ENCODE measurements at places on chromosomes 16 and 17. TPM values are rescaled to one million over a fixed set of nuclear protein-coding genes. Genes with fewer than 3 reads are reported as not detected.
A peak's percentile ranks its signal among the peaks of the same experiment; 100 is the strongest.

- no peaks in the 10 kb centered on the region for H3K36me3 ChIP-seq
- no peak overlapping the region for H3K27ac ChIP-seq
- DNase-seq = no peak
- H3K4me3 ChIP-seq = no peak overlapping the region
Observed at GRCh38 chr16:27597361-27597760, 47.4 kb downstream of the KATNIP start.

The CCL4 gene
- 200 TPM for total RNA-seq

DNA sequence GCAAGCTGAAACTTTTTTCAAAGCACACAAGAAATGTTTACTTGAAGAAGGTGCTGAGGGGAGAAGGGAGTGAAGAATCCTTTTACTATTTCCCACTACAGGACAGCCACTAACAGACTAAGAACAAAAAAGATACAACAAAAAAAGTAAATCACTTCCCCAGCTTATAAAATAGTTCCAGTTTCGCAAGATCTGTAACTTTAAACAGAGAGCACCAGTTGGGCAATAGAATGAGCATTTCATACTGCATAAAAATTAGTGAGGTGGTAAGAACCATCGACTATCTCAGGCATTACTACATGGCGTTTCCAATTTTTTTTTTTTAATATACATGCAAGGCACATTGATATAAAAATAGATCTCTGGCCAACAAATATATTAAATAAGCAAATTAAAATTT lies 11.1 kb downstream of the CRYBA1 start:
- DNase-seq = no peak
- peak overlapping the region; percentile 37 for H3K4me3 ChIP-seq
- H3K27ac ChIP-seq = no peak overlapping the region

DNA sequence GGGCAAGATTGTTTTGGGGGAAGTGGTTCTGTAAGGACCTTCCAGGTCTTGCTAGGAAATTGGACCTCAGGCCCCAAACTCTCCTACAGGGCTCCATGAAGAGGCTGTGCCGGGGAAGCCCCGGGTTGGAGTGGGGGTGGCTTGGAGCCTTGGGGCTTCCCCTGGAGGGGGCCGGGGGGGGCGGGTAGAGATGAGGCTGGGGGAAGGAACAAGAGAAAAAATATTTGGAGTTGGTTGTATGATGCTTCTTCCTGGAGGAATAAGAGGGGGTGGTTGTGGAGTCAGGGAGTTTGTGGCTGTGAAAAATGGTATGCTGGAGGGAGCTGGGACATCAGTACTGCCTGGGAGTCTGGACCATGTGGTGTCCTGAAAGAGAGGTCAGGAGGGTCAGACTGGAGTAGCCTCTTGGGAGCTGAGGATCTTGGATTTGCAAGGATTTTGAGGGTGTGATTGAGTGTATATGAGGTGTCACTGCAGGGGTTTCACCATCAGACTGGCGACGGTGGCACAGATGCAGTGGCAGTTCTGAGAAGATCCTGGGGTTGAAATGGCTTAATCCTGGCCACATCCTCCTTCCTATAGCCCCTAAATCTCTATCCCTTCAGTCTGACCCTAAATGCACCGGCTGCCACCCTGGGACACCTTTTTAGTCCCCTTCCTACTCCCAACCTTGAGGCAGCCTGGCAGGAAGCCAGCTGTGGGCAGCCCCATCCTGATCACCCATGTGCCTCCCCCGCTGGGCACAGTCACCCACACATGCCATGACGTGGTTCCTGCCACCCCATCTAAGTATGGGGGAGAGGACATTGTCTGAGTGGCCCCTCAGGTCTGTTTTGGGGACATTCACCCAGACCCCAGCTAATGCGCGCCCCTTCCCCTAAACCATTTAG lies 10.9 kb downstream of the RARA start:
- H3K27me3 ChIP-seq = no peaks in the 10 kb centered on the region
- no peaks in the 10 kb centered on the region for H3K36me3 ChIP-seq
- peak overlapping the region; percentile 97 for H3K4me3 ChIP-seq

GRCh38 chr17:30922235-30923030 lies 688 bp downstream of the ADAP2 start:
- no peaks in the 10 kb centered on the region for H3K36me3 ChIP-seq
- H3K4me3 ChIP-seq = peak overlapping the region; percentile 83
- peaks cover 21% of the 10 kb centered on the region for H3K4me1 ChIP-seq
- peak; percentile 11 for DNase-seq
- H3K27ac ChIP-seq = no peak overlapping the region

The PIMREG gene
- total RNA-seq = 6.6 TPM

DNA sequence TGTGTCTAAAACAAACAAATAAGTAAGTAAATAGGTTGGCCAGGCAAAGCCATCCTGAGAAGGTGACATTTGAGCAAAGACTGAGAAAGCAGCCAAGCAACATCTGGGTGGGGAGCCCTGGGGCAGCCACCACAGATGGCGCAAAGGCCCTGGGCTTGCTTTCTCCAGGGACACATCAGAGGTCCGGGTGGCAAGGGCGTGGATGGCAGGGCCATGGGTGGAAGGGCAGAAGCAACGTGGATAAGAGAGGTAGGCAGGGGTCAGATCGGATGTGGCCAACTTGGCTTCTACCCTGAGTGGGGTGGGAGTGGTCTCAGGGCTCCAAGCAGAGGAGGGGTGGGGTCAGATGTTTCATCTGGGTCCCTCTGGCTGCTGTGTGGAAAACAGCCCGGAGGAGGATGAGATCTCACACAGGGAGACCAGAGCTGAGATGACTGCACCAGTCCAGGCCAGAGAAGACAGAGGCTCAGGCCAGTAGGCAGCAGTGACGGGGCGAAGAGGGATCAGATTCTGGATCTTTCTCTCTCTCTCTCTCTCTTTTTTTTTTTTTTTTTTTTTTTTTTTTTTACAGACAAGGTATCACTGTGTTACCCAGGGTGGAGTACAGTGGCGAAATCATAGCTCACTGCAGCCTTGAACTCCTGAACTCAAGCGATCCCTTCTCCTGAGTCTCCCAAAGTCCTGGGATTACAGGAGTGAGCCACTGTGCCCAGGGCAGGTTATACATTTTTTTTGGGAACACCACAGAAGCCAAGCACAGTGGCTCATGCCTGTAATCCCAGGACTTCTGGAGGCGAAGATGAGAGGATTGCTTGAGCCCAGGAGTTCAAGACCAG lies 6.1 kb upstream of the SPN start:
- peaks cover 26% of the 10 kb centered on the region for H3K4me1 ChIP-seq
- H3K36me3 ChIP-seq = no peaks in the 10 kb centered on the region
- no peak overlapping the region for H3K4me3 ChIP-seq
- DNase-seq = no peak
- H3K27me3 ChIP-seq = no peaks in the 10 kb centered on the region
- H3K27ac ChIP-seq = peak overlapping the region; percentile 58

The TBC1D3 gene
- not detected for total RNA-seq

- H3K27me3 ChIP-seq = no peaks in the 10 kb centered on the region
- peaks cover 28% of the 10 kb centered on the region for H3K4me1 ChIP-seq
- DNase-seq = no peak
Observed at GRCh38 chr16:68399456-68399855, 48.9 kb downstream of the SMPD3 start.

The KRTAP3-2 gene
- not detected for total RNA-seq

GRCh38 chr16:67928561-67929364 lies 2.9 kb downstream of the CTRL start:
- H3K36me3 ChIP-seq = peaks cover 2% of the 10 kb centered on the region
- H3K4me1 ChIP-seq = peaks cover 2% of the 10 kb centered on the region
- no peaks in the 10 kb centered on the region for H3K27me3 ChIP-seq
- no peak overlapping the region for H3K27ac ChIP-seq
- H3K4me3 ChIP-seq = no peak overlapping the region
- peak; percentile 82 for DNase-seq

DNA sequence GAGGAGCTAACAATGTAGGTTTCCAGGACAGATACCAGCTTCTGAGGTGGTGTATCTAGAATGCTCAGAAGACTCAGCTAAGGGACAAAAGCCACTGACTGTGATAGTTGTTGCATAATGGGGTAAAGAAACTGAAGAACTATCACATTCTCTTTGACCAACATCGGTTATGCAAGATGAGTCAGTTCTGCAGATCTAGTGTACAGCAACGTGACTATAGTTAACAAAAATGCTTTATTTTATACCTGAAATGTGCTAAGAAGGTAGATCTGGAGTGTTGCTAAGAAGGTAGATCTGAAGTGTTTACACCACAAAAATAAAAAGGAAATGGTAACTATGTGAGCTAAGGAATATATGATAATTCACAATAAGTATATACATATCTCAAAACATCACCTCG lies 2.5 kb downstream of the KRTAP9-6 start:
- peaks cover 14% of the 10 kb centered on the region for H3K4me1 ChIP-seq
- no peak overlapping the region for H3K27ac ChIP-seq
- no peaks in the 10 kb centered on the region for H3K36me3 ChIP-seq
- H3K27me3 ChIP-seq = peaks cover 14% of the 10 kb centered on the region

- H3K36me3 ChIP-seq = peaks cover 13% of the 10 kb centered on the region
- peak; percentile 65 for DNase-seq
- peak overlapping the region; percentile 59 for H3K27ac ChIP-seq
- H3K4me3 ChIP-seq = peak overlapping the region; percentile 75
- peaks cover 62% of the 10 kb centered on the region for H3K4me1 ChIP-seq
Observed at GRCh38 chr16:66605177-66605978, 874 bp downstream of the CMTM3 start.

GRCh38 chr16:9134739-9135138 lies 43.3 kb downstream of the HAPSTR1 start:
- H3K27ac ChIP-seq = no peak overlapping the region
- H3K4me3 ChIP-seq = no peak overlapping the region
- peaks cover 9% of the 10 kb centered on the region for H3K27me3 ChIP-seq
- DNase-seq = peak; percentile 70
- H3K36me3 ChIP-seq = no peaks in the 10 kb centered on the region

DNA sequence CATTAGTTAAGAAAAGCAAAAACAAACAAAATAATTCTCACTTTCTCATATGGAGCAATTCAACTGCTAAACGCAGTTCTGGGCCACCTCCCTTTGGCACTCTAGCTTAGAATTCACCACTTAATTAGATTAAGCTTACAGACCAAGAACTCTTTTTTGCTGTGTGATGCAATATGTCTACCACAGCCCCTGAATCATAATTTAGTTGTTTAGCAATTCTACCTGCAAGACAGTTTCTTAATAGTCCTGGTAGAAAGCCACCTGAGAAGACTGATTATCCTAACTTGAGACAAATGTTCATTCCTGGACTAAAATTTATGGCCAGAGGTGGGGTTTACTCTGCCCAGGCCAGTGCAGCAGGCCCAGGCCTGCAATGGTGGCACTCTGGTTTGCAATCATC lies 205.9 kb downstream of the HS3ST3A1 start:
- no peak overlapping the region for H3K4me3 ChIP-seq
- no peak overlapping the region for H3K27ac ChIP-seq
- no peaks in the 10 kb centered on the region for H3K4me1 ChIP-seq
- no peak for DNase-seq
- H3K27me3 ChIP-seq = peaks cover 6% of the 10 kb centered on the region

DNA sequence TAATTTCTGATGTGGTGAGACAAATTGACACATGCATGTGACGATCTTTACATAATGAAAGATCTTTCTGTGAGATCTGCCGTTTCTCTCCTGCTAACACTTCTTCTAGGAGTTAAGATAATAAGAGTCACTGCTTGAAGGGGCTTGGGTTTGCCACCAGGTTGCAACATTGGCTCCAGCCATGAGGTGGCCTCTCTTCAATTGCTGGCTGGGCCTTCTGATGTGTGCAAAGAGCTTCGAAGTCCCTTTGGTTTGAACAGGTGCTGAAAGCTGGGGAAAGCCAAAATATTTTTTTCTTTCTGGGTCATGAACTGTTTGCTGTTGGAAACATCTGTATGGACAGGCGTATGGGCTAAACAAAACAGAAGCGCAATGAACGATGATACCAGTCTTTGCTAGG lies 204.1 kb upstream of the SALL1 start:
- no peaks in the 10 kb centered on the region for H3K4me1 ChIP-seq
- H3K27ac ChIP-seq = no peak overlapping the region
- H3K27me3 ChIP-seq = no peaks in the 10 kb centered on the region
- no peaks in the 10 kb centered on the region for H3K36me3 ChIP-seq
- no peak overlapping the region for H3K4me3 ChIP-seq

DNA sequence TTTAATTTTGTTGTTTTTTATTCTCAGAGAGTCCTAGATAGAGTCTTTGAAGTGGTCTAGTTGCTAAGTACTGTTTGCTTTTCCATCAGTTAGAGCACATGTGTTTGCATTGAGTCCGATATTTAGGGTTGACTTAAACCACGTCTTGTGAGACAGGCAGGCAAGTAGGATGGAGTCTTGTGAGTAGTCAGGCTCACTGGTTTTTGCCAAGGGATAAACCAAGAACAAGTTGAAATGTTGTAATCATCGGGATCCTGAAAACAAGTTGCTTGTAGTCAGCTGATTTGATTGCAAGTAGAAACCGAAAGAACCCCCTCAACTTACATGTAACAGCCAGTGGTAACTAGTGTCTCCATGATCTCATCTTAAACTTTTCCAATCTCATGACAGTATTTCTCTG lies 17.2 kb downstream of the ATP6V0A1 start:
- peaks cover 11% of the 10 kb centered on the region for H3K36me3 ChIP-seq
- H3K4me3 ChIP-seq = no peak overlapping the region
- H3K27ac ChIP-seq = no peak overlapping the region
- H3K27me3 ChIP-seq = no peaks in the 10 kb centered on the region
- DNase-seq = no peak

- peaks cover 31% of the 10 kb centered on the region for H3K4me1 ChIP-seq
- DNase-seq = no peak
- no peak overlapping the region for H3K4me3 ChIP-seq
Observed at GRCh38 chr17:30415491-30415890, 36.8 kb downstream of the CPD start.

The FZD2 gene
- 0.82 TPM for total RNA-seq

The RNF222 gene
- 0.07 TPM for total RNA-seq

DNA sequence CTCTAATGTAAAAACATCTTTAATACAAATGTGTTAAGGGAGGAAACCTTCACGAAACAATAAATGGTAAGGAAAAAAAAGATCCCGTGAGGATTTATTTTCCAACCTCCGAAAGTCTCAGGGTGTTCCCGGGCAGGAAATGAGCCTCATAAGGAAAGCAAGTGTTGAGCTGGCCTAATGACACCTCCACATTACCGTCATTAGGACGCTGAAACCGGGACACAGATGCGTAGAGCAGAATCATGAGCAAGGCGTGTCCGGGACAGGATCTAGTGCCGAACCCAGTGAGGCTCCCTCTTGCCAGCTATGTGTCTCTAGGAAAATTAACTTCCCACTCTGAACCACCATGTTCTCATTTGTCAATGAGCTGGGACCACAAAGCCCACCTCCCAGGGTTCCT lies 22.7 kb upstream of the CYTH1 start:
- no peaks in the 10 kb centered on the region for H3K27me3 ChIP-seq
- peak overlapping the region; percentile 91 for H3K27ac ChIP-seq
- peaks cover 12% of the 10 kb centered on the region for H3K36me3 ChIP-seq
- peaks cover 51% of the 10 kb centered on the region for H3K4me1 ChIP-seq

Measured in activated T-cell treated with anti-CD3 and anti-CD28 coated beads, Interleukin-2, amount 50 U/mL, for 72 hours (primary cell).